Activated CD8-positive, alpha-beta memory T cell treated with anti-CD3 and anti-CD28 coated beads for 1 hour (primary cell): ENCODE measurements at places on chromosomes 7 and 10.
A peak's percentile ranks its signal among the peaks of the same experiment; 100 is the strongest.

- DNase-seq = no peak
Observed at GRCh38 chr7:91852263-91852741, 28.2 kb downstream of the MTERF1 start.

DNA sequence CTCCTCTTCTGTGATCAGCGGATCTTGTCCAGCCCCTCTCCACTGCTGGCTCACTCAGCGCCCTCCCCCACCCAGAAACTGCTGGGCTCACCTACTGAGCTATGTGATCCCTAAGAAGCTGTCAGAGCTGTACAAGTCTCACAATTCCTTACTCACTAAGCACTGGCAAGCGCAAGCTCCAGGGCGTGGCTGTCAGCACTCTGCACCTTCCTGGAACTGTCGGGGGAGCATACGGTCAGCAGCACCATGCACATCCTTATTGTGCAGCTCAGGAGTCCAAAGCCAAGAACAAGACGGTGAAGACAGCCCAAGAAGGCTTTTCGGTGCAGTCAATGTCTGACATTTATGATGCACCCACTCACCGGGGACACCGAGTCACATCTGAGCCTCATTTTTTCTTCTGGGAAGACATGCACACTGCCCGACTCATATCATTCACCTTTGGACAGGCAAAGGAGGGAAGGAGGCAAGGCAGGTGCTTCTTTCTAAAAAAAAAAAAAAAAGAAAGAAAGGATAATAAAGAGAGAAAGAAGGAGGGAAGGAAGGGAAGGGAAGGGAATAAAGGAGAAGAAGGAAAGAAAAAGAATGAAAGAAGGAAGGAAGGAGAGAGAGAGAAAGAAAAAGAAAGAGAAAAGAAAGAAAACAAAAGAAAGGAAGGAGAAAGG is 56.3 kb downstream of the ASB13 start:
- DNase-seq = no peak

DNA sequence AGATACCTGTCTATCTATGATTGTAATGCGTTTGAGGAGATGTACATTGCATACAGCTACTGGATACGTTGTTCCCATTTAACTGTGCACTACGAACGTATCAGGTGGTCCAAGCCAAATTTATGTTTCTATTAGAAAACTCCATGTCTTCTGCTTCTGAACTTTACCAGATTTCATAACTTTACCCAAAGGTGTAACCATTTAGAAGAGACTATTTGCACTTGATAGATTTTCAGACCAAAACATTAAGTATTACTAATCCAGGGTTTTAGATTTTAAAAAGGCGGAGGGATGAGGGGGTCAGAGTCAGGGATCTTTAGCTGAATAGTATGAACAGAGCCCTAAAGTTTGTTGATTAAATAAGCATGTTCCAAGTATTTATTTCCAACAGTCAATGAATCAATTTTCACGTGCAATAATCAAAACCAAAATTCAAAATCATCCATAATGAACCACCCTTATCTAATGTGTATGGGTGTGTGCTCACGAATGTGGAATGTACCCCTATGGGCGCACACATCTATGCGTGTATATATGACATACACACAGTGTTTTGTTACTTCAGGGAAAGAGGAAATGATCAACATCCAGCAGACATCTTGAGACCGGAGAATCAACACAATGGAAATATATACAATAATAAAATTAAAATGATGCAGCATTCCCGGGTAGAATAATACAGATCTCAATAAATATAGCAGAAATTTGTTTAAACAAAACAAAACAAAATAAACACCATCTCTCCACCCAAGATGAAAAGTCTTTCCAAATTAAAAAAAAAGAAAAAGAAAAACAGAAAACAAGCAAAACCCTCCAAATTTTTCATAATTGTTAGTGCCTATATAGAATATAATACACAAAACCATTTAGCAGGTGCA is 3.4 kb downstream of the FEZF1 start:
- no peak for DNase-seq

GRCh38 chr10:114239117-114239993 is at the start of gene VWA2:
Gene VWA2, plus strand, starts transcription at chr10:114239254. Its CDS starts 9,460 bp downstream, at chr10:114248714.
- DNase-seq = no peak

GRCh38 chr7:138064856-138065357 is 11.4 kb upstream of the AKR1D1 start:
- no peak for DNase-seq

DNA sequence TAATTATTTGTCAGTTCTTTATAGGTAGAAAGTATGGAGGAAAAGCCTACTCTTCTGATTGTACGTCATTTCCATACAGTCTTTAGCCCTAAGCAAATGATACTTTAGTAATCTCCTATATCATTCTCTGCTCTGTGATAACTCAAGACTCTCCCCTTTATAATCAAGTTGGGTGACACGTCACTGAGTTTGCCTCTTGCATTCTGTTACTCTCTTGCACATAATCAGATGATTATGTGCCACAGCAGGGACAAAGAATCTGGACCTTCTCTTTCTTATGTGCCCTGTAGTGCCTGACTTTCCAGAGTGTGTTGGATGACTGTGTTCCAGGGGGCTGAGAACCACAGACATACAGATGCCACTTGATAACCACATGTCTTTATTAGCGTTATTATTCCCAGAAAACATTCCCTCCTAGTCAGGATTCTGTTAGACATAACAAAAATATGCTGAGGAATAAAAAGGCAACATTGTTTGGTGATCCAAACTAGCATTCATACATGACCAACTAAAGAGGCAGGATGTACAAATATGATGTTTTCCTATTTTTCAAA is 116.4 kb upstream of the HGF start:
- DNase-seq = no peak

GRCh38 chr7:115976651-115977050 is 53.9 kb downstream of the TFEC start:
- DNase-seq = no peak

- DNase-seq = no peak
Observed at GRCh38 chr7:98283887-98284222, 2.4 kb downstream of the BRI3 start.

GRCh38 chr7:116948934-116949333 is 4.4 kb upstream of the ST7 start:
- DNase-seq = no peak

GRCh38 chr7:121446526-121446925 is 50.4 kb upstream of the FAM3C start:
- no peak for DNase-seq

DNA sequence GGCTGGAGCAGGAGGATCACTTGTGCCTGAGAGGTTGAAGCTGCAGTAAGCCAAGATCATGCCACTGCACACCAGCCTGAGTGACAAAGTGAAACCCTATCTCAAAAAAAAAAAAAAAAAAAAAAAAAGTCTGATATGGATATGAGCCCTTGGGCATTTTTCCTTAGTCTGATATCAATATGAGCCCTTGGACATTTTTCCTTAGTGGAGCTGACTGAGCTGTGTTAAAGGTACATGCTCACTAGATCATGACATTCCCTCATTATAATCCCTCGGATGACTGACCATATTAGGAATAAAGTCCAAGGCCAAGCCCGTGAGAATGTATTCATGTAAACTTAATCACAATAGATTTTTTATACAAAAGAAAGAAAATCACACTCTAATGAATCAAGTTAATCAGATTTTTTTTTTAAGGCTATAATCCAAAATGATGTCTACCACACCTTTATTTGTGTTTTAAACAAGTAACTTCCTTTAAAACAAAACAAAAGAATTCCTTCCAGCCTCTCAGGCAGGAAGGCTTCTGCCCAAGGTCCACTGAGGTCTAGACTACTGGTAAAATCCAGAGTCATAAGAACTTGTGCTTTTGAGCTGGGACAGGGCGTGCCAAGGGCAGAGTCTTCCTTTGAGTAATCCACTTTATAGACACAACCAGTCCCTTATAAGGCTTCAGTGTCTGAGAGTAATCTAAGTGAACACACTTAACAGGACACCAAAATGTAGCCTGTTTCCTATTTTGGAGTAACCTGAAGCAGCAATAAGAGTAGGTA is 5.5 kb downstream of the PPA1 start:
- DNase-seq = no peak

- DNase-seq = no peak
Observed at GRCh38 chr10:89392974-89393373, 551 bp downstream of the IFIT1 start.

GRCh38 chr7:16755397-16755796 is 1.8 kb downstream of the TSPAN13 start:
- no peak for DNase-seq

- no peak for DNase-seq
Observed at GRCh38 chr10:131686781-131687420, 213.9 kb upstream of the PPP2R2D start.

DNA sequence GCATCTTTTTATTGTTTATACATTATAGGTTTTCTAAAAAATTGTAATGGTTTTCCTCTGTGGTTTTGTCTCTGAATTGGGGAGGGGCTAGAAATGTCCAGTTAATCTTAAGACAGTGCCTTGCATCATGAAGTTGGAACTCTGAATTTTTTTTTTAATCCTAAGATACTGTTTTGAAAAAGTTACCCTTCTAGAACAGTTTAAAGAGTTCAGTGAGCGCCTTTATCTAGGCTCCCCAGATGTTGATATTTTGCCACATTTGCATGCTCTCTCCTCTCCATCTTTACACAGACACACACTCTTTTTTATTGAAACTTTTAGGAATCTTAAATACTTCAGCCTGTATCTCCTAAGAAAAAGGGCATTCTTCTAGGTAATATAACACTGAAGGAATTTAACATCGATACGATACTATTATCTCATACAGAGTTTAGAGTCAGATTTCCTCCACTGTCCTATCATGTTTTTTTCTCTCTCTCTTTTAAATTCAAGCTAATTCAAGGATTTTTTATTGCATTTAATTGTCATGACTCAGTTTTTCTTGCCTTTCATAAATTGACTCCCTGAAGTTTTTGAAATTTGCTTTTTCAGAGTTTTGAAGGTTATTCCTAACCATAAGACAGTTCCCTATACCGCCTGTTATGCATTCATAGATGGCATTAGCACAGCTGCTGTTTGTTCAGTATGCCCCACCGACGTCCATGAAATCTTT is 31.5 kb downstream of the PRKAR2B start:
- no peak for DNase-seq

GRCh38 chr7:156063241-156063810 is 251.1 kb upstream of the SHH start:
- no peak for DNase-seq

- DNase-seq = no peak
Observed at GRCh38 chr7:102064361-102065025, 222.2 kb upstream of the SH2B2 start.

GRCh38 chr7:112398534-112398933 is 51.7 kb upstream of the IFRD1 start:
- no peak for DNase-seq

DNA sequence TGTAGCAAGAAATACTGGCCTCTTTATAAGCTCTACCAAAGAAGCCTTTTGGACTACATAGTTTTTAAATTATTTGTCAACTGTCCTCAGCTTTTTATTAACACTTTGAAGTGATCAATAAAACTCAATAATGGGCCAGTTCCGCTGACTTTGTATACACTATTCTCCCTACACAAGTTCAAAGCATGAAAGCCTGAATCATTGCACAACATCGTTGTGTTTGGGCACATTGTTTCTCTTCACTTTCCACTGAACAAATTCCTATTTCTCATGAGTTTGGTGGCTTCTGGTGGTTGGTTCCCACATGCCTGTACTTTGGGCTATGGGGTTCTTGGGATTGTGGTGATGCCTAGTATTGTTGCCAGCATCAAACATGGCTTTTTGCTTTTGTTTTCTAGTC is 561.8 kb upstream of the LRRN3 start:
- no peak for DNase-seq

DNA sequence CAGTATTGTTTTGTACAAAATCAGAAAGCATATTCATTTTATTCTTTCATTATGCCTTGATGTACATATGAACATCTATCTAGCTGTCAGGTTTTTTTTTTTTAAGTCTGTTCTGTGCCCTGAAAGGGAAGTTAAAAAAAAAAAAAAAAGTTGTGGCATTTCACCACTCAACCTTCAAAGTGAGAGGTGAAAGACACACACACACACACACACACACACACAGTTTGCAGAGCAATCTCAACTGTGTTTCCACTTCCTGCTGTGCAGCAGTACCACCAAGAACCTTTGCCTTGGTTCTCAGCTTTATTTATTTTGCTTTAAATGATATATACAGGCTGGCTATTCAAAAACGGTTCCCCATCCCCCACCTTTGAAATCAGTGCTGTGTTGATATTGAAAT is 955.6 kb downstream of the GATA3 start:
- peak; percentile 9 for DNase-seq

DNA sequence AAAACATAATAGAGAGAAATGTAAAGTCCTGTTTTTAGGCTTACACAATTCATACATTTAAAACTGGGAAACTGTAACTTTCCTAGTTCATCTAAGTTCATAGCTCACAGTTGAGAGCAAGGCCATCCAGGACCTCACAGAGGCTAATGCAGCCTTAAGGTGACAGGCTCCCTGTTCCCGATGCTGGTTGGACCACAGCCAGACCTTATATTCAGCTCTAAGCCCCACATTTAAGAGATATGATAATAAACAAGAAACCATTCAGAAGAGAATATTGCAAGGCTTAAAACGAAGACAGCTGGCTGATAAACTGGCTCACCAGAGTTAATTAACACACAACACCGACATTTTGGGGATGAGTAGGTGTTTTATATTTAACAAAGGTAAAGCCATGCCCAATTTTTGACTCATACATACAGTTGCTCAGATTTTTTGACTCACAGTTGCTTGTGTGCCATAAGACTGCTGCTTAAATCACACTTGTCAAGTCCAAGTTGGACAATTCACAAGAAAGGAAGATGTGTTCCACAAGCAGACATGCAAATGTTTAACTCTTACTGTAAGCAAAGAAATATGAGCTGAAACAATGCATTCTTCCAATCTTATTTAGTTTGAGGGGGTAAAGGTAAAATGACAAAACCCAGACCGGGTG is 41.1 kb upstream of the TMEM213 start:
- no peak for DNase-seq

- no peak for DNase-seq
Observed at GRCh38 chr10:78450239-78450638, 416.6 kb downstream of the RPS24 start.

GRCh38 chr10:106567629-106568028 is 596.9 kb downstream of the SORCS1 start:
- DNase-seq = no peak
